Left ventricle myocardium superior (tissue), 1 donor: ENCODE measurements at places on chromosomes 7 and 10. TPM values are rescaled to one million over a fixed set of nuclear protein-coding genes. Genes with fewer than 3 reads are reported as not detected.

DNA sequence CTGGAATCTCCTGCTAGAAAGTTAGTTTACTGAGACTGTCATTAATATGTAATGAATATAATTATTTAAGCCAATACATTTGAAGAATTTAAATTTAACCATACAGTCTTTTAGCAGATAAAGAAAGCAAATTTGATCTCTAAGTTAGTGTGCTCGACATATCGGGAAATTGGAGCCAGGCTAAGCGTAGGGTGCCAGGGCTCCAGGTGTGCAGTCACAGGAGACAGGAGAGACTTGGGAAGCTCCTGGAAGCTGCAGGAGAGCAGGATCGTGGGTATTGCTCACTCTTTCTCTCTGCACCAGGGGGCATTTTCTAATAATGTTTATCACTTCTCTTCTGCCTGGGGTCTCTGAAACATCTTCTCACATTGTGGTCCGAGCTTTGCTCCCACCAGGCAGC is 342.0 kb upstream of the ANKRD30A start:
- no peak for DNase-seq

Gene ZNF239
- 2.2 TPM for total RNA-seq

- no peak for DNase-seq
Measured at GRCh38 chr10:86265236-86265894, 101.2 kb downstream of the GRID1 start.

DNA sequence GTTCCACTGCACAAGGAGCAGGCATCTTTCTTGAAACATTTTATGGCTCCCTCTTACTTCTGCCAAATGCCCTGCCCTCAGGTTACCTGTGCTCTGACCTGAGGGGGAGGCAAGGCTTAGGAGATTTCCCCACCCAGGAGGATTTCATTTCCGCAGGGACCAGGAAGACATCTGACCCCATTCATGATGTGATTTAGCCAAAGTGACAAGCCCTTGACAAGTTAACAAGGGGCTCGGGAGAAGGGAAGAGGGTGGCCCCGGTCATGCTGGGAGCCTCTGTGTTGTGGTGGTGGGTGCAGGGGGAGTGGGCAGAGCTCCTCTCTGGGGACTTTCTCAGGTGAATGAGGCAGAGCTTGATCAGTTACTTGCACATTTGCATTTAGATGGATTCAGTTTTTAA is 18.9 kb downstream of the GIMAP5 start:
- DNase-seq, result no peak

Gene SFXN3
- total RNA-seq, result 11.0 TPM

DNA sequence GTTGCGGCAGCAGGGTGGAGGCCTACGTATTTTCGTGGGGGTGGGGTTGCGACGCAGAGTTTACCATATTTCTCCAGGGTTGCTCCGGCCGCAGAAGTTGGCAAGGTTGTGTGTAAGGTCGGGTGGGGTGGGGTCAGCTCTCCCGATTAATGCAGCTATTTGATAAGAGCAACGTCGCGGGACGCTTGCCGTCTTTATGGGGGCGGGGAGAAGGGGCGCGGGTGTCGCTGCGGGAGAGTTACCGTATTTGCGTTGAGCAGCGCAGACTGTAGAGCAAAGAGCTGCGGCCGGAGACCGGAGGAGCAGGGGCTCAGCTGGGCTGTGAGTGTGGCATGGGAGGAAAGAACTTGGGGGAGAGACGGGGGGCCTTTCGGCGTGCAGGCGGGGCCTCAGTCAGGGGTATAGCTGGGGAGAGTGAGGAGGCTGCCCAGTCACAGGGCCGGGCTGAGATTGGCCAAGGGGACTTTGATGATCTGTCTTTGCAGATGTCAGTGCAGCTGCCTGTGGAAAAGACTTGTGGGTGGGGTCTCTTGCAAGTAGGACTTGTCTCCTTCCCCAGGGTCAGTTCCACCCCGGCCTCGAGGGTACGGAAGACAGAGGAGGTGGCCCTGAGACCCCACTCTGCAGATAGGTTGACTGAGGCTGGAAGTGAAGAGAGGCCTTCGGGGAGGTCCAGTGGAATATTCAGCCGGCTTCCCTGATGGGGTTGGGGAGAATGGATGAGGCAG is 26.6 kb downstream of the ZNF775 start:
- DNase-seq, result no peak

DNA sequence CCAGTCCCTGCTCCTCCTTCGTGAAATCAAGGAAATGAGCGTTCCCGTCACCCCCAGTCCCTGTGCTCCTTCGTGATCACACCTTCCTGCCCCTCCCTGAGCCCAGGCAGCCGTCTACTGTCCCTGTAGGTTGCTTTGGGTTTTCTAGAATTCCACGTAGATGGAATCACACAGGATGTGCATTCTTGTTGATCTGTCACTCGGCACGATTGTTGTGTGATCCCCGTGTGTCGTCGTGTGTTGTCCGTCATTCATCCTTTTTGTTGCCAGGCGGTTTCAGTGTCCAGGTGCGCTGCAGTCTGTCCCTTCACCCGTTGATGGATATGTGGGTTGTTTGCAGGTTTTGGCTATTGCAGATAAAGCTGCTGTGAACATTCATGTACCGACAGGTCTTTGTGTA is 9.4 kb downstream of the MTG1 start:
- DNase-seq, result no peak

Gene JCAD
- total RNA-seq, result 30.4 TPM

- no peak for DNase-seq
Measured at GRCh38 chr7:34445653-34446052, 212.4 kb upstream of the NPSR1 start.

- DNase-seq, result no peak
Measured at GRCh38 chr7:88477976-88478375, 171.3 kb upstream of the STEAP4 start.

Gene TMEM130
- not detected for total RNA-seq

GRCh38 chr10:11305825-11306593 is 288.3 kb downstream of the CELF2 start:
- DNase-seq, result no peak

- DNase-seq, result no peak
Measured at GRCh38 chr7:44188480-44189225, 586 bp downstream of the GCK start.

Gene NRCAM
- 0.62 TPM for total RNA-seq

GRCh38 chr10:50387007-50387731 is 135.9 kb upstream of the ASAH2 start:
- DNase-seq, result no peak

Gene SCART1
- 0.45 TPM for total RNA-seq

DNA sequence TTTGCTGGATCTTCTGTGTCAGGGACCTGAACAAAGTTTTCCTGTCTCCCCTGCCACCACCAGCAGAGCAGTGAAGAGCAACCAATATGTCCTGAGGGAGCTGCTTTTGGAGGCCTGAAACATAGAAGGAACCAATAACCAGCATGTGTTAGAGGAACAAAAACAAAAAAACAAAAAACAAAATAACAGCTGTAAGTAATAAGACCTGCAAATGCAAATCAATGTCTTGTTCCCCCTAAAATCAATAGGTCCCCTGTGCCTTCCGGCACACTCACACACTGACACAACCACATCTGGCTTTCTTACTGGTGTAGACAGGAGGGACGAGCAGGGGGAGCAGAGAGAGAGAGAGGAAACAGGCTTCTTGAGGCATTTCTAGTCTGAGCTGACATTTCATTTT is 94.1 kb downstream of the NRG3 start:
- no peak for DNase-seq

GRCh38 chr7:29413626-29414136 is 150.0 kb upstream of the PRR15 start:
- DNase-seq, result no peak

- no peak for DNase-seq
Measured at GRCh38 chr7:158050978-158051651, 536.5 kb downstream of the PTPRN2 start.

DNA sequence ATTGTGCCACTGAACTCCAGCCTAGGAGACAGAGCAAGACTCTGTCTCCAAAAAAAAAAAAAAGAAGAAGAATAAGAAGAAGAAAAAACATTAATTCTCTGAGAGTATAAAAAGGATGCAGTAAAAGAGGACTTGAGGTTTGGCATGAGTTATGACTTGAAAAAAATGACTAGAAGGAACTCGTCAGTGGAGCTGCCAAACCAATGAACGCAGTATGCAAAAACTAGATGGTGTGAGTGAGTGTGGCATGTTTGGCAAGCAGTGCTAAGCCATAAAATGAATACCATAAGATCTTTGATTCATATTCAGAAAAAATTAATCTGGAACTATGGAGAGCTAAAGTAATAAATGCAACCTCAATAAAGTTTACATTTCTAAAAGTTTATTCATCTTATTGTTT is 68.6 kb upstream of the MEOX2 start:
- no peak for DNase-seq

- DNase-seq, result no peak
Measured at GRCh38 chr10:85598646-85599045, 767.9 kb downstream of the GRID1 start.

Gene CPXM2
- 4.1 TPM for total RNA-seq

DNA sequence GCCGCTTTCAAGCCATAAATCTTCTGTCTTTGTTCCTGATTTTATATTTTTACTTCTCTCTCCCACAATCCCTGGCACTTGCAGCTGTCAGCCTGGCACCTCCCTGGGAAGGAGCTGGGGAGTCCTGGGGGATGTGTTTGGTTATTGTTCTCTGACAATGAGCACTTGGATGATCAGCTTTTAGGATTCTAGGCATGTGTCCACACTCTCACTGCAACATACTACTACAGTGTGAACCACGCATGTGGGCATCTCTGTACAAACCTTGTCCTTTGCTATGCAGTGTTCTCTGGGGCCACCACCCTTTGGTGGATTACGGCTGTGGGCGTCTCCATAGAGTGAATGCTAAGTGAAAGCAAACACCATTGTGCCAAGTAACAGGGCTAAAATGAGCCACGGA is 168.4 kb upstream of the KMT2E start:
- DNase-seq, result no peak

Gene STAG3
- 0.74 TPM for total RNA-seq

DNA sequence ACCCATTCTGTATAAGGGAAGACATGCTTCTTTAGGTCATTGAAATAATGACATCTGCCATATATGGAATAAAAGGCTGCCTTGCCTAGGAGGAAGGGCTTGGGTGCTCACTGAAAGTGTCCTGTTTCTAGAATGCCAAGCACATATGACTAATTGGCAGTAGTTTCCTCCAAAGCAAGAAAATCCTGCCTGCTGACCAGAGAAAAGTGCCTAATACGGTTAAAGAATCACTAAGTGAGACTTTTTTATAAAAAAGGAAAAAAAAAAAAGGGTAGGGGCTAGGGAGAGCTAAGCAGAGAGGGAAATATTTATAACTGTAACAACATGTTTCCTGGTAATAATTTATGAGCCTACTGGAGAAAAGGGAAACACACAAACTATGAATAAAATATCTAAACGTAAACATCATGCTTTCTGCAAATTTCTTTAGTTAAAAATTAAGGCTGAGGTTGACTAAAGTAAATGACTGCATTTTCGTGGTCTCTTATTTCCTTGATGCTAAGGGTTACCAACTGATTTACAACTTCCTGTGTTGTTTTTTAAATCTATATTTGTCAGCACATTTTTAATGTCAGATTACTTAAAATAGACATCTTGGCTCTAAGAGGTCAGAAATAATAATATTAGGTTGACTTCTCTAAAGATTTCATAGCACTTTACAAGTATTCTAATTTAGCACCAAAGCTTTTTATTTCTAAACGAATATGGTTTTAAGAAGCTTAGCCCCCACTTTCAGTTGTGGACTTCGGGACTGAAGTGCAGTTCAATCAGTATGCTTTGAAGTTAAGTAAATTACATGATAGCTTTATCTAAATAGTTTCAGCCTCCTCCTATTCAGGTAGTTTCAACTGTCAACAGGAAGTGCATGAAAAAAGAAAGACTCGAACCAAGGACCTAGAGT is 89.6 kb downstream of the CABCOCO1 start:
- no peak for DNase-seq

- DNase-seq, result no peak
Measured at GRCh38 chr10:74967911-74968666, 141.7 kb downstream of the KAT6B start.

Gene OR2A5
- total RNA-seq, result not detected

- peak; percentile 19 for DNase-seq
Measured at GRCh38 chr10:71873582-71874211, 22.6 kb upstream of the PSAP start.

Gene PIP
- not detected for total RNA-seq

DNA sequence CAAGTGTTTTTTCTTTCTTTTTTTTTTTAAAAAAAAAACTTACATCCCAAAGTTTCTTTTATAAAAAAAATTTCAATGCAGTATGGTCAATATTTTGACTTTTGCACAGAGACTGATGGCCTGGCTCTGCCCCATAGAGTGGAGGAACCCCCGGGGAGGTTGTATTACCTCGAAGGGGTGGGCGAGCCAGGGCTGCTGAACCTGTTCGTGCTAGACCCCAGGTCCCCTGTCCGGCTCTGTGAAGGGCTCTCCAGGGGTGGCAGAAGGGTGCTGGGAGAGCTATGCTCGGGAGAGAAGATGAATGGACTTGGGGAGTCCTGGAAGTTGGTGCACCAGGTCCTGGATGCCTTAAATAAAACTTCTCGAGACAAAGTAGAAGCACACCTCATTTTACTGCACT is 446.4 kb upstream of the KLF6 start:
- DNase-seq, result no peak

DNA sequence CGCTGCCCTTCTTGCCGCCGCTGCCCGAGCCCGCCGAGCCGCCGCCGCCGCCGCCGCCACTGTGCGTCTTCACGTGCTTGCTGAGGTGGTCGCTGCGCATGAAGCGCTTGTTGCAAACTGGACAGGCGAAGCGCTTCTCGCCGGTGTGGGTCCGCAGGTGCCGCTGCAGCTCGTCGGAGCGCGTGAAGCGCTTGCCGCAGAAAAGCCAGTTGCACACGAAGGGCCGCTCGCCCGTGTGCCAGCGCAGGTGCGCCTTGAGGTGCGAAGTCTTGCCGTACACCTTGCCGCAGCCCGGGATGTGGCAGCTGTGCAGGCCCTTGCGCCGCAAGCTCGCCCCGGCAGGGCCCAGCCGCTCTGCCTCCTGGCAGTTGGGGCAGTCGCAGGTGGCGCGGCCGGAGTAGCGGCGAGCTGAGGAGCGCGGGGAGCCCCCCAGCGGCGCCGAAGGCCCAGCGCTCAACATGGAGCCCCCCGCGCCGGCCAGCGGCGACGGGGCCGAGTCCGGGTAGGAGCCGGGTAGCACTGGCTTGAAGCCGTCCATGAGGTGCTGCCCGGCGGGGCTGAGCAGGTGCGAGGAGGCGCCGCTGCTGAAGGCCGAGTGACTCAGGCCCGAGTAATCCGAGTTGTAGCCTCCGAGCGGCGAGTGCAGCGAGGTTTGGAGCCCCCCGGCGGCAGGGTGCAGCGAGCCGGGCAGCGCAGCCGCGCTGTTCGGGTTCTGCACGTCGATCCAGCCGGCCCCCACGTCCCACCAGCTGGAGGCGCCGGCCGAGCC is 2.1 kb downstream of the SP8 start:
- no peak for DNase-seq

DNA sequence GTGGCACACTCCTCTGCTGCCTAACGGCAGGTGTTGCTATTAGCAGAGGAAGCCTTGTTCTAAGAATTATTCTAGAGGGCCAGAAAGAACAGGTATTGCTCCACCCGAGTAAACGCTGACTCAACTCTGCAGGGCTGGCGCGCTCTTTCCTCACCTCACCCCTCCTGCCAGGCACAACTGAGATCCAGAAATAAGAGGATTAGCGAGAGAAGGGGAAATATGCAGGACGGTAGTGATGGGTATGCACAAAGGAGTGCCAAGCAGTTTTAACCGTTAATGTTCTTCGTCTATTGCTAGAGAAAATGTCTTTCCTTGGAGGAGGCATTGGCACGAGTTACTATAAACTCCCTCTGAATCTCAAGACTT is 369 bp upstream of the SCIN start:
- no peak for DNase-seq

Gene CPA1
- total RNA-seq, result not detected

Gene GIMAP4
- total RNA-seq, result 40.2 TPM

GRCh38 chr7:16891874-16892643 is 10.3 kb upstream of the AGR3 start:
- no peak for DNase-seq

GRCh38 chr10:29877793-29878491 is 181.4 kb downstream of the JCAD start:
- DNase-seq, result peak; percentile 80

Gene ZSWIM8
- total RNA-seq, result 53.9 TPM
